Epithelial cell of prostate (primary cell): ENCODE measurements at places on chromosomes 7 and 10.

DNA sequence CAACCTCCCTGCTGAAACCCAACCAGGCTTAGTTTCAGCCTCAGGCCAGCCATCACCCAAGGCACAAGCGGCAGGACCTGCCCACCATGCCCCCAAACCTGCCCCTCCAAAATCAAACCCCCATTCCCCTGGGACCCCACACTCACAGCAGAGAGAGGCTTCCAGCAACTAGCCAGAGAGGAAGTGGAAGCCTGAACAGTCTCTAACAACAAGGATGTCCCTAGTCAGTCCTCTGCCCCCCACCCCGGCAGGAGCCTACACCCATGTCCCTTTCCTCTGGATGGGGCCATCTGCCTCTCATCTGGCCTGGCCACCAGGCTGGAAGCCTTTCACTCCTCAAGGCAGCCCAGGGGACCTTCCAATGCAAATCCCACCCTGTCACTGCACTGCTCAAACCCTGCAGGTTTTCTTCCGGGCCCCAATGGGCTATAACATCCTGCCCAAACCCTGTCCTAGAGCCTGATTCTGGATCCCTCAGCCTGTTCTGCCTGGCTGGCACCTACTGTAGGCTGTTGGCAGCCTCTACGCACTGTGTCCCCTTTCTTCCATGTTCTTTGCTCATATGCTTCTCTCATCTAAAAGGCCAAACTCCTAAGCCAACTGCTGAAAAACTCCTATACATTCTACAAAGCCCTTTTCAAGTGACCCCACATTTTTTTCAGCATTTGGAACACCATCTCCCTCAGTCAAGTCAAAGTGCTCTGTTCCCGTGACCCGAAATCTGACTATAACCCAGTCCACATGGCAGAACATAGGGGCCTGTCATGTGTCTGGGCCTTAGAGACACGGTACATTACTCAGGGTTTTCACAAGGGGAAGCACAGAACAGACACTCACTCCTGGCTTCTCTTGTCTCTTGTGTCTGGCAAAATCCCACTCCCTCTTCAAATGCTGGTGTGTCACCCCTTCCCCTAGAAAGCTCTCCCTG lies 253.3 kb downstream of the TNS3 start:
- DNase-seq = no peak

- DNase-seq = no peak
These were observed 148.2 kb downstream of the CELF2 start for GRCh38 chr10:11165591-11166543.

- no peak for DNase-seq
These were observed 177.0 kb upstream of the KMT2E start for GRCh38 chr7:104836976-104837375.

DNA sequence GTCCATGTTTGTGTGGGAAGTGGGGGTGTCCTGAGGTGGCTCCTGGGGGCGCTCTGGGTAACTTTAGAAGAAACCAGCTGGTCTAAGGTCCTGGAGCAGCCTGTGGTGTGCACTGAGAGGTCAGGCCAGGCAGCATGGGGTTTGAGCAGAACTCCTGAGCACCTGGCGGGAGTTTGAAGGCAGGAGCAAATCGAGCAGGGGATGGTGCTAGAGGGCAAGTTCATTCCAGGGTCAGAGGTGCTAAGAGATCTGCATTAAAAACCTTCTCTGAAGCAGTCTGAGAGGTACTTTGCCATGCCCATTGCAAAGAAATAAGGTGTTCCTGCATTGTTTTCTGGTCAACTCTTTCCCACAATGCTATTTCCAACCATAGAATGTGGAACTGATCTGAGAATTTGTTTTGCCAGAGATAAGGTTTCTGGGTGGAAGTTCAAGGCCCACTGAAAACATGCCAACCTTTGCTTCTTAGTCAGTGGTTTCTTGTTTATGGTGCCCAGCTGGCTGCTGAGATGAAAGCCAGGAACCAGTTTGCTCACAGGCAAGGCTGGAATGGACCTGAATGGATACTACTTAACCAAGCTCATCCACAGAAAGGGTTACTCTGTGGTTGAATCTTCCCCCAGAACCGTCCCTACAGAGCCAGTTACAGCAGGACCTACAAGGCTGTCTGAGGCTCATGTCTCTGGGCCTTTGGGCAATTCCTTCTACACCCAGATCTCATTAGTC lies 136.3 kb upstream of the TMEM72 start:
- no peak for DNase-seq

GRCh38 chr7:100598425-100598824 lies 3.7 kb upstream of the PCOLCE start:
- no peak for DNase-seq

- no peak for DNase-seq
These were observed 62.4 kb upstream of the MKLN1 start for GRCh38 chr7:131265227-131265626.

- no peak for DNase-seq
These were observed at the start of gene STK31 for GRCh38 chr7:23710000-23710399. TSS of gene STK31 (plus strand) at chr7:23710219. CDS start at chr7:23710286, 67 bp downstream.

DNA sequence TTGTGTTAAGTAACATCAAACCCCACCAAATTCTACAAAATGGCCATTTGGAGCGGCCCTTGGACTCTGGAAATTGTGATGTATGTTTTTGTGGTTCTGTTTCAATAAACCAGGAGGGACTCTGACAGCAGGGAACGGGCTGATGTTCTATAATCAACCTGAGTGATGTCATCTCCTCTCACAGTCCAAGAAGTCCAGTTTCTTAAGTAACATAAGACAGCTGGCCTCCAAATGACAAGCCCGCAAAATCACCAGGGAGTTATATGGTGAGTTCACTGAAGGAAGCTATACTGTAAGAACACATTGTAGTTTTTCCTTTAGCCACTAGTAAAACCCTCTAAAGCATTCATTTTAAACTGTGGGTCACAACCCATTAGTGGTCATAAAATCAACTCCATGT lies 34.0 kb downstream of the GOT1 start:
- no peak for DNase-seq

DNA sequence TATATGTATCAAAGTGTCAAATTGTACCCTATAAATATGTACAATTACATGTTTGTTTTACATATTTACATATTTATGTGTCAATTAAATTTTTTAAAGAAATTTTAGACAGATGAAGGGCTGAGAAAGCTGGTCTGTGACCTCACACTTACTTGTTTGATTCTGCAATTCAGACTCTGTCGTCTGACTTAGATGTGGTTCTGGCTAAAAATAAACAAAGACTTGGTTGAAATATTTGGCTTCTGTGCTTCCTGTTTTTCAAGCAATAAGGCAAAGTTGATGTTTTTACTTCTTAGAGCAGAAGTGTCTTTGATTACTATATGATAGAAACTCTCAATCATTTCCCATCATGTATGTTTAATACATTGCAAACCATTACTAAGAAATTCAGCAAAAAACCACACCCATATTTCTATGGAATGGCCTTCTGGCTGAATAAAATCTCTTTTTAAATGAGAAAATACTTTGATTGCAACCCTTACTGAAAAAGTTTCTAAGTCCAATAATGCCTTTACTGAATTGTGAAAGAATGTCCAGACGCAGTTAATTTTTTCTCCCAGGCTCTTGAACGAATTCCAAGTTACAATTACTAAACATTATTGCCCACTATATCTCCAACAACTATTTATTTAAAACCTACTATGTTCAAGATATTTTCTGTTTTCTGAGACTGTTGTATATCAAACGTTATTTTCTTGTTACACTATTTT lies 59.5 kb upstream of the PRKG1 start:
- no peak for DNase-seq
